ENCODE measurements at places on chromosomes 3 and 15.

GRCh38 chr3:71099997-71100719 lies 483.4 kb downstream of the FOXP1 start:
- no peak for DNase-seq

GRCh38 chr15:70033109-70033508 lies 64.6 kb downstream of the TLE3 start:
- no peak for DNase-seq

DNA sequence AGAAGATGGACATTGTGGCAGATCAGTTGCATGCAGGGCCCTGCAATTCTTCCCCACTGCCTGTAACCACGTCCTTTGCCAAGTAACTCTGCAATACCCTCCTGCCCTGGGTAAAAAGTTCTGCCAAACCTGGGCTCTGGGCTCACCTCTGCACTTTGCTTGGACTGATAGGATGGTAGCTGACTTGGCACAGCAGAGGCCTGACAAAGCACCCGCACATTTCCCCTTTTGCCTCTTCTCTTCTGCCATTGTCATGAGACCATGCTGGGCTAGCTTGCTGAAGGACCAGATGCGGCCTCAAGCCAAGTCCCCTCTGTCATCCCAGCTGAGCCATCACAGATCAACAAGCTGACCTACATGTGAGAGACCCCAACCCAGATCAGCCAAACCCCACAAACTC lies 122.4 kb downstream of the SMAD6 start:
- no peak for DNase-seq

DNA sequence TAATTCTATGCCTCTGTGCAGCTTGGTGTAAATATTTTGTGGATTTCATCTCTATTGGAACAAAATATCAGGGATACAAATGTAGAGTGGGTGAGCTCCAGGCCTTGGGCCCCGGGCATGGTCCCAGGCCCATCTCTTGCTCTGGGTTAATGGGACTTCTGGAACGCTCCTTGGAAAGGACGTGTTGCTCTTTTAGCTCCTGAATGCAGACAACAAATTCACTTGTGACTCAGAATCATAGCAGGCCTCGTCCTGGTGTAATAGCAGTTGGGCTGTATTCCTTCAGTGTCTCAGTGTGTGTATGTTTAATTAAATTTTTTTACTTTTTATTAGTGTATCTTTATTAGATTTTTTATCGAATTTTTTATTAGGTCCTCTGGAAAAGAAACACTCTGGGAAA lies 266.7 kb upstream of the C2CD4B start:
- no peak for DNase-seq

- no peak for DNase-seq
Observed at GRCh38 chr3:181921220-181921619, 209.5 kb downstream of the SOX2 start.

- DNase-seq, result no peak
Observed at GRCh38 chr3:42101048-42101447, 9.9 kb downstream of the TRAK1 start.

GRCh38 chr3:115272036-115272824 lies 125.1 kb upstream of the ZBTB20 start:
- no peak for DNase-seq

GRCh38 chr3:195095035-195095703 lies 175.8 kb downstream of the XXYLT1 start:
- no peak for DNase-seq

DNA sequence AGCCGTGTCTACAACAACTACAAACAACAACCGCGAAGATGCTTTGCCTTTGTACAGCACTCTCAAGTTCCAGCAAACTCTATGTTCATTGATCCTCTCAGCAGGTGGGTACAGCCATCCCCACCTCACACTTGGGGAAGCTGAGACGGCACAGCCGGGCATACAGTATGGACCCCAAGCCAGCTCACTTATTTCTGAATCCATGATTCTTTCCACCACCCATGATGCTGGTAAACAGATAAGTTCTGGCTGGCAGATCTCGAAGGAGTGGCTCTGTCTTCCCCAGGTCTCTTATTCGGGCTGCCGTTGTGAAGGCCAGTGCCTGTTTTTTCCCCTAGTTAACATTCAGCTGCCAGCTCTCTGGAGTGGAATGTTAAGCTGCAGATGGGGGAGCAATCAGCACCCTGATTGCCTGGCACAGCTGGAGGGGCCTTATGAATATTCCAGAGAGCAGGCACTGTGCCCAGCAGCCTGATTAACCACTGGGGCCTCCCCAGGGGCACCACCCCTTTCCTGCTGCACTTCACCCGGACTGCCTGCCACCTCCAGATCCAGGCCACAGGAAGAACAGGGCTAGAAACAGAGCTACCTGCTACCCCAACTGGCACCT lies 73.2 kb downstream of the CORO2B start:
- DNase-seq, result no peak

DNA sequence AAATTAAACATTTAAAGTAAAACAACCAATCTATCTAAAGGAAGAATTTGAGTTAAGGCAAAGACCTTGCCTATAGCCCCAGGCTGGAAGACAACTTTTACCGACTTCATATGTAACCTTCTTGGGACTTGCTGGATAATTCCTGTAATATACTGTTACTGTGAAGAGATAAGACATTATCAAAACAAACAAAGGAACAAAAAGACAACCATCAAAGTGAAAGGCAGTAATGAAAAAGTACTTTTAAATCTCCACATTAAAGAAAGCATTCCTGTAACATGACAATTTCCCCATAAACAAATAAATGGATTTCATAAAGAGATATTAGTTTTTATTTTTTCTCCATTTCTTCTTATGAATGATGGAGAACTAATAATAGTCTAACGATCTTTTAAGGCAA lies 2.4 kb downstream of the CMTM6 start:
- DNase-seq, result no peak

DNA sequence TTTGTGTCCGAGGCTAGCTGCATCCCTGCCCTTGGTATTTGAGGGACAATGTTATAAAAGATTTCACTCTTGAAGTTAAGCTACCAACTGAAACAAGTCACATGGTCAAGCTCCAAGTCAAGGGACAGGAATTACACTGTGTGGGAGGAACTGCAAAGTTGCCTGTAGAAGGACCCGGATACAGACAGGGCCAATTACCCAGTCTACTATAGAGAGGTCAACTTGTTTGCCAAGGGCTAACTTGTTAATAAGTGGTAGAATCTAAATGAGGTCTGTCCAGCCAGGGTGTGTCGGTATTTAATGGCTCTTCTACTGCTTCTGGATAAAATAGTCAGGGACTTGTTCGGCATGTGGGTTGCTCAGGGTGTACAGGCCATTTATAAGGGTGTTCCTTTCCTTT lies 55.7 kb downstream of the PTPRG start:
- no peak for DNase-seq

- DNase-seq, result no peak
Observed at GRCh38 chr3:27289769-27290413, 79.3 kb downstream of the NEK10 start.

DNA sequence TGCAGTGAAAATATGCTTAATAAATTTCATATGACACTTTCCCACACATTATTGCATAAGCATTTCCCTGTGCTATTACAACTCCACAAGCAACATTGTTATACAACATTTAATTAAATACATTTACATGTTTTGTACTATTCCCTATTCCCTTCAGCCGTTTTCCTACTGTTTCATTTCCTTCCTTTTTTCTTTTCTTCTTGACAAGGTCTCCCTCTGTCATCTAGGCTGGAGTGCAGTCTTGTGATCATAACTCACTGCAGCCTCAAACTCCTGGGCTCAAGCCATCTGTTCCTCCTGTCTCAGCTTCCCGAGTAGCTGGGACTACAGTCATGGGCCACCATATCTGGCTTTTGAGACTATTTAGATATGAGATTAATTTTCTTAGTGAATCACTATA lies 254.7 kb downstream of the NFKBIZ start:
- no peak for DNase-seq

DNA sequence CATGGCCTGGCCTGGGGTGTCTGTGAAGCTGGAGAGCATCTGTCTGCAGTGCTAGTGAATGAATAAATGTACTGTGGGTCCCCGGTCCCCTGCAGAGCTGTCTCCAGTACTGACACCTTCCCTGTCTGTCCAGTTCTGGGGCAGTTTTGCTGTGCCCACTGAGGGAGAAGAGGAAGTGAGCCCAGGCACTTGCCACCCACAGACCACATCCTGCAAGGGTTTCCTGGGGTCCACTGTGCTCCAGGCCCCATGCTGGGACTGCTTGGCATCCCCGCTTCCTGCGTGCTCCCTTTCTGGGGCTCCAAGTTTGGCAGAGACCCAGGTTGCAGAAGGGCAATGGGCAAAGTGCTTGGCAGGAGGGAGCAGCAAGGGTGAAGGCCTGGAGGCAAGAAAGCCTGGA lies 4.9 kb upstream of the SLC6A6 start:
- no peak for DNase-seq

DNA sequence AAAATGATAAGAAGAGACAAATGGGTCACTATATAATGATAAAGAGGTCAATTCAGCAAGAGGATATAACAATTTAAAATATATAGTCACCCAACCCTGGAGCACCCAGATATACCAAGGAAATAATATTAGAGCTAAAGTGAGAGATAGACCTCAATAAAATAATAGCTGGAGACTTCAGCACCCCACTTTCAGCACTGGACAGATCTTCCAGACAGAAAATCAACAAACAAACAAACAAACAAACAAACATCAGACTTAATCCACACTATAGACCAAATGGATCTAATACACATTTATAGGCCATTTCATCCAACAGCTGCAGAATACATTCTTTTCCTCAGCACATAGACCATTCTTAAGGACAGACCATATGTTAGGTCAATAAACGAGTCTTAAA lies 79.4 kb downstream of the SENP7 start:
- no peak for DNase-seq

DNA sequence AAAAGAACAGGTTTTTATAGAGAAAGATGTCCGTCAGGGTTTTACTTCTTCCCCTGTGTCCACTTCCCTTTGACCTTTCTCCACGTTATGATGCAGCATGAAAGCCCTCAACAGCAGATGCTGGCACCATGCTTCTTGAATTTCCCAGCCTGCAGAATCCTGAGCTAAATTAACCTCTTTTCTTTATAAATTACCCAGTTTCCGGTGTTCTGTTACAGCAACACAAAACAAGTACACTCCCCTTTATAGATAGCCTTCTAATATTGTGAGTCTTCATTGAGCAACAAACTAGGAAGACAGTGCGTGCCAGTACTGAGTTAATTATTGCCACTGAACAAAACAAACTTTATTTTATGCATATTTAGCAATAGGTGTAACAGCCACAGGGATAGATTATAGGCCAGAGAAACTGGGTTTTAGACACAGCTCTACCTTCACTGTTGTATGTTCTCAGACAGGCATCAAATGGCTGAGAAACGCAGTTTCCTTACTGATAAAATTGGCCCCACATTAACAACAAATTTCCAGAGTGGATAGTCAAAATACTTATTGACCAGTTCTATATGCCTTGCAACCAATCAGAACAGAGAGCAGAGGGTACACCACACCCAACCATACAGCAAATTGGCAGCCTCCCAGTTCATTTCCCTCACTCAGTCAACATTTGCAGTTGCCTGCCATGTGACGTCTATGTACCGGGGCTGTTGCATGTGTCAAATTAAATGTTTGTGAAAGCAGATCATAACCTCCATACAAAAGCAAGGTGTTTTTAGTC lies 14.4 kb upstream of the TBL1XR1 start:
- no peak for DNase-seq

- DNase-seq, result no peak
Observed at GRCh38 chr15:81334768-81335435, 11.0 kb upstream of the STARD5 start.

DNA sequence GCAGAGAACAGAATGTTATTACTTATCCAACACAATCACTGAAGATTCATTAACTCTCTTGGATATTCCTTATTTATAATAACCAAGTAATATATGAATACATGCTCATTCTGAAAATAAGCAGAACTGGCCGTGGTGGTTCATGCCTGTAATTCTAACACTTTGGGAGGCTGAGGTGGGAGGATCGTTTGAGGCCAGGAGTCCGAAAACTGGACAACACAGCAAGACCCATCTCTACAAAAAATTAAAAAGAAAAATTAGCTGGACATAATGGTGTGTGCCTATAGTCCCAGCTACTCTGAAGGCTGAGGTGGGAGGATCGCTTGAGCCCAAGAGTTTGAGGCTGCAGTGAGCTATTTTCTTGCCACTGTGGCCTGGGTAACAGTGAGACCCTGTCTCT lies 25.9 kb downstream of the RNF168 start:
- no peak for DNase-seq

DNA sequence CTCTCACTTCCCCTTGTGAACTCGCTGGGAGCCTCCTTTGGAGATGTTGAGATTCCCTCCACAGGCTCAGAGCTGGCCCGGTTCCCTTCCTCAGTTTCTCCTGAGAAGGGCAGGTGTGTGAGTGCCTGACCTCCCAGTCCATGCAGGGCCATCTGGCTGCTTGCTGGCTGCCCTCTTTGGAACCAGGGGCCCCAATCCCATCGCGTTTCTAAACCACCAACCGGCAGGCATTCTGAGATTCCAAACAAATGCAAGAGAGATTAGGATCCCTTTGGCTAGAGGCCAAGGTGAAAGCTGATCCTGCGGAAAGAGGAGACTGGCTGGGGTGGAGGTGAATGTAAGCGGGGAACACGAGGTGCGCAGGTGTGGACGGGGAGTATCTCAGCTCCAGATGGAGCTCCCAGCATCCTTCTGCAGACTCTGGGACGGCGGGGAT lies 2.9 kb upstream of the PRRT3 start:
- no peak for DNase-seq

All from activated CD8-positive, alpha-beta memory T cell treated with anti-CD3 and anti-CD28 coated beads for 1 hour (primary cell).